ENCODE measurements at places on chromosomes 11 and 22.

GRCh38 chr11:4830346-4830745 is 9.2 kb downstream of the OR51F2 start:
- DNase-seq = no peak

DNA sequence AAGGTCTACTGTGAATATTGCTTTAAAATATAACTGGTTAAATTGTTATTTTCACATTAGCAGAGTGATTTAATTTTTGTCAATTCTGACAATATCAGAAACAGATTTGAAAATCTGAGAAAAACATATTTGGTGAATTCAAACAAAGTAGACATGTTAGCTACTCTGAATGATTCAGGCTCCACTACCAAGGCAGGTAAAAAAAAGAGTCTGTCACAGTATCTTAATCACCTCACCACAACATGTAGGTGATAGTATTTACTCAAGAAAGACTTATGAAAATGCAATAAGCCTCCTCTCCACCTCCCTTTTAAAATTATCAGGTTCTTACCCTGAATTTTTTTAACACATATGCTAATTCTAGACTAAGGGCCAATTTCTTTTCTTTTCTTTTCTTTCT is 42.6 kb downstream of the DDI1 start:
- DNase-seq = no peak

- no peak for DNase-seq
These were observed 501 bp downstream of the CD151 start for GRCh38 chr11:833114-833791.

- no peak for DNase-seq
These were observed 20.8 kb upstream of the LMO2 start for GRCh38 chr11:33912405-33913361.

- DNase-seq = no peak
These were observed 20.2 kb upstream of the TREH start for GRCh38 chr11:118699506-118700220.

DNA sequence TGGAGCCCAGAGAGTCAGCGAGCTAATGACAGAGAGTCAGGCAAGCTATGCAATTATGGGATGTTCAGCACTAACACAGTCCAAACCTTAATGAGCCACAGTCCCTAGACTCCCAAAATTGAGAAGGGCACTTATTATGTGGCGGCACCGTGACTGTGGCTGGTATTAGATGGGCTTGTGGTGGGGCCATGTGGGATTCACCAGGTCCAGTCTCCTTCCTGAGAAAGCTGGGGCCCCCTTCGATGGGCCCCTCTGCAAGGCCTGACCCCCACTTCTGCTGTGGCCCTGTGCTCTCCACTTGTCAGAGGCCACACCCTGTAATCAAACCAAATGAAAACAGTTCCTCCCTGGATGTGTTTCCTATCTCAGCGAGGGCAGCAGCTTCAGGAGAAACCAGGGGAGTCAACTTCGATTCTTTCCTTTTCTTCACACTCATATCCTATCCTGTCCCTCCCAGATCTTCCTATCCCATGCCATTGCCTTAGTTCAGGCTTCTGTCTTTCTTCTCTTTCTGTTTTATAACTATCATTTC is 42.9 kb downstream of the INSC start:
- DNase-seq = no peak
